HCEC 1CT (cell line): ENCODE measurements at places on chromosomes 6 and 20.

DNA sequence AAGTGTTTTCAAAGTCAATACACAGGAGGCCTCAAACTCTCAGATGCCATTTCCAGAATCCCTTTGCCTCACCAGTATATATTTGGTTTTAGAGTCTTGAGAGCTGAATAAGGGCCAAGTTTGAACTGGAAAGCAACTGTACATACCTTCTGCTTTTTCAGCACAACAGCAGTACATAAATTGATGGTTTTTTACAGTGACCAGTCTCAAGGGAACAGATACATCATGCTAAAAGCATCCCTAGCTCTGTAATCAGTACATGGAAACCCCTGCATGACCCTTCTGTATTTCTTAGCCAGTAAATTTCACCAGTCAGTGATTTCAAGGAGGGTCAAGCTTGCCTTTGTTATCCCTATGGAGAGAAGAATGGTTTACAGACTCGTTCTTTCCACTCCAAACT lies 40.6 kb upstream of the ECHDC1 start:
- DNase-seq, result no peak

GRCh38 chr6:165183496-165184140 lies 125.8 kb downstream of the C6orf118 start:
- no peak for DNase-seq

- no peak for DNase-seq
Measured at GRCh38 chr6:48280035-48280620, 169.1 kb upstream of the PTCHD4 start.

DNA sequence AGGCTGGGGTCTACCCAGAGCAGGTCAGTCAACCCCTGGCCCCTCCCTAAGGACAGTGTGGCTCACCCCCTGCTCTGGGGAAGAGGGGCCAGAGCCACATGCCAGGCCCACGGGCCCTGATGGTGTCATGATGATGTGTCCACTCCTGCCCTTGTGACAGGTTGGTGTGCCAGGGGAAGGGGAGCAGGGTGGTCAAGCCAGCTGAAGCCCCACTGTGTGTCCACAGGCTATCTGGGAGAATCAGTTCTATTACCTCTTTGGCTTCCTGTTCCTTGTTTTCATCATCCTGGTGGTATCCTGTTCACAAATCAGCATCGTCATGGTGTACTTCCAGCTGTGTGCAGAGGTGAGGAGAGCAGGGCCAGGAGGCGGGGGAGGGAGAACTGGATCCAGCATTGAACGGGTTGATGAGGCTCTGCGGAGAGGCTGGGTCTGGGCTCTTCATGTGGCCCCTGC lies 47.7 kb downstream of the PLAGL2 start:
- no peak for DNase-seq

GRCh38 chr6:54112151-54112650 lies 958 bp downstream of the MLIP start:
- DNase-seq, result no peak

DNA sequence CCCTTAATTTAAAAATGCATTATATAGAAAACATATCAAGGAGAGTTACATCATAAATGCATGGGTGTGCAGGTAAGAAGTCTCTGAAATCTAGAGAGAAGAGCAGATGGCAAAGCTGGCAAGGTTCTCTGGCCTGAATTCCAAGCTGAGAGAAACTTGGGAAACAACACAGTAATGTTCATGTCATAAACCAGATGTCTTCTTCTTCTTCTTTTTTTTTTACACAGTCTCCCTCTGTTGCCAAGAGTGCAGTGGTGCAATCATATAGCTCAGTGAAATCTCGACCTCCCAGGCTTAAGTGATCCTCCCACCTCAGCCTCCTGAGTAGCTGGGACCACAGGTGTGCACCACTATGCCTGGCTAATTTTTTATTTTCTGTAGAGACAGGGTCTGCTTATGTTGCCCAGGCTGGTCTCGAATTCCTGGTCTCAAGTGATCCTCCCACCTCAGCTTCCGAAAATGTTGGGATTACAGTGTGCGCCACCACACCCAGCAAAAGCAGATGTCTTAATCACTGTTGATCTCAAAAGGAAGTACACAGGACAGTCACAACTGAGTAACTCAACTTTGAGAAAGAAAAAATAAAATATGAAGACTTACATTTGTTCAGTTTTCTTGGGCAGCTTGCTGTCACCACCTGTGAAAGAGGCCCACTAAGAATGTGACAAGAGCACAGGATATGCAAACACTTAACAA lies 77.3 kb downstream of the DNAAF9 start:
- peak; percentile 62 for DNase-seq

DNA sequence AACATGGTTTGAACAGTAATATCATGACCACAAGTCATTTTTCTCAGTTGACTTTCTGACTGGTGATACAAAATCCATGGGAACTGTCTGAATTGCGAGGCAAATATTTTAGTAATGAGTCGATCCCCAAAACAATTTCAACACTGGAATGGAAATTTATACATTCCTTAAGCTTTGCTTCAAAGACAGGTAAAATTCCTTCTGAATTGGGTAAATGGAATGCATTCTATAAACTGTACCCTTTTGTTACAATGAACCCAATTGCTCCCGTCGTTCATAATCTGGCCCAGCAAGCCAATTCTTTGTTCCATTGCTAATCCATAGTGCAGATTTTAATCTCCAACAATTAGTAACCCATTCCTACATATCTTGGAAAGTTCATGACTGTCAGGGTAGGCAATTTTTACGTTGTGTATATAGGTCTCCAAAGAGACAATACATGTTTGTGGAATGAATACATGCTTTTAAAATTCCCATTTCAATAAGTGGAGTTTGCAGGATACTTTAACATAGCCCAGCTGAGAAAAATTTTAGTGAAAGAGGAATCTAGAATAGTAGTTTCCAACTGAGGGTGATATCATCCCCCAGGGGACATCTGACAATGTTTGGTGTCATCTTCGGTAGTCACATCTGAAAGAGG lies 32.7 kb downstream of the CYP24A1 start:
- DNase-seq, result peak; percentile 86

DNA sequence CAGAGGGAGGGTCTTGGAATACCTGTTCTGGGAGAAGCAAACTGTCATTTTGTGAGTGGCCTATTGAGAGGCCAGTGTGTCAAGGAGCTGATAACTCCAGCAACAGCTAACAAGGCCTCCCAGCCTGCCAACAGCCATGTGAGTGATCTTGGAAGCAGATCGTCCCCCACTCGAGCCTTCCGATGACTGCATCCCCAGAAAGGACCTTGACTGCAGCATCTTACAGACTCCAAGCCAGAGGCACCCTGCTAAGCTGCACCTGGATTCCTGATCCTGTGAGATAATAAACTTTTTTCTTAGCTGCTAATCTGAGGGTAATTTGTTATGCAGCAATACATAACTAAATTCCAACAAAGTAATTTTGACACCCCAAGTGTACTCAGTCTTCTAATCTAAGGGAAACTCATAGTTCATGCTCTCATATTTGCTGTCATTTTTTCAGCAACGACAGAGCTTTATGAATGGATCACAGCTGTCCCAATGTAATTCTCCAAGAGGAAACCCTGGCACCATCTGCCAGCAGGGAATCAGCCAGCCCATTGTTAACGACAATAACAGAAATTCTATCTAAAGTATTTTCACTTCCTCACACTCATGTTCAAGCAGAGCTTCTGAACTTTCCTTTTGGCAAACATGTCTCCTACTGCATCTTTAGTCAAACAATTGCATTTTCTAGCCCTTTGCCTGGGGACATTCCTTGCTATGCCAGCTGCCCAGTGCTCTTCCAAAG lies 470.2 kb upstream of the BTBD3 start:
- no peak for DNase-seq

DNA sequence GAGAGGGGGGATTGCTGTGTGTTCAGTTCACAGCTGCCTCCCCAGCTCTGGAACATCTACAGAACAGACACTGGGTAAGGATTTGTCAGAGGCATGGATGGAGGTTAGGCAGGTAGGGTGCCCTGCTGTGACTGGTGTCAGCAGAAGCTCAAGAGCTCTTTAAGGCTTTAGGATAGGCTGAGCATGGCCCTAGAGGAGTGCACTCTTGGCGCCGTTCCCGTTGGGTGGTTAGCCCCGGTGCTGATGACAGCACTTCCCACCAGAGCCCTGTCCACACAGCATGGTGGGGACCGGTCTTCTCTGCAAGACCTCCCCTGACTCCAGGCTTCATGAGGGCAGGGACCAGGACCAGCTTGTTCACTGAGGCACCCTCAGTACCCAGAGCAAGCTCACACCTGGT lies 262.0 kb downstream of the BMP7 start:
- DNase-seq, result no peak

DNA sequence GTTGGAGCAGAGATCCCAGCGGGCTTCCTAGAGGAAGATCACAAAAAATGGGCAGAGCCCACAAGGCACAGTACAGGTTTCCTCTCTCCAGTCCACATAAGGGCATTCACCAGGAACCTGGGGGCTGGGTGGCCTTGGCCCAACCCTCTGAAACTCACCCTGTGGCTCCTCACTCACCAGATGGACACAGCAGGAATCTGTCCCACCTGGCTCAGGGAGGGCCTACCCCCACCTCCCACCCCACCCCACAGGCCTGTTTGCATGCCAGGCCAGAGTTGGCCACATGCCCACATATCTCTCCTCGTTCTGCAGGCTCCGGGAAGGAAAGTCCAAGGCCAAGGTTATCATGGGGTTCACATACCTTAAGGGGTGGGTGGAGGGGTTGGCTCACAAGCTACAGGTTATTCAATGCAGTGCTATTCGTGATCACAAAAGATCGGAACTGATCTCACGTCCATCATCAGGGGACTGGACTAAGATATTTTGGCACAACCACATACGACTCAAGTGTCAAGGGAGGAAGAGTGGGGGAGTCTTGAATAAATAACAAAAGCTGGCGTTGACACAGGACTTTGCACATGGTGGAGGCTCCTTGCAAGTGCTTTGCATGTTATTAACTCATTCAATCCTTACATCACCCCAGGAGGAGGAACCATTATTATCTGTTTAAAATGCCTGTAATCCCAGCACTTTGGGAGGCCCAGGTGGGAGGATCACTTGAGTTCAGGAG lies 13.0 kb downstream of the RIPOR3 start:
- DNase-seq, result no peak

GRCh38 chr20:45306431-45306982 lies at the start of gene RBPJL:
RBPJL (plus strand) TSS chr20:45306840; CDS start chr20:45306923, 83 bp downstream.
- DNase-seq, result no peak
